ENCODE measurements at places on chromosomes 6 and 20. TPM values are rescaled to one million over a fixed set of nuclear protein-coding genes. Genes with fewer than 3 reads are reported as not detected.

The C6orf132 gene
- total RNA-seq = 78.6 TPM

The MLN gene
- total RNA-seq = not detected

The BTNL2 gene
- not detected for total RNA-seq

The EDEM2 gene
- total RNA-seq = 12.8 TPM

The SRSF12 gene
- total RNA-seq = 0.25 TPM

The IRAK1BP1 gene
- total RNA-seq = 4.2 TPM

The CTCFL gene
- not detected for total RNA-seq

The TTPAL gene
- total RNA-seq = 16.0 TPM

The L3MBTL3 gene
- total RNA-seq = 19.6 TPM

The CNR1 gene
- total RNA-seq = 6.1 TPM

The BHLHE23 gene
- total RNA-seq = not detected

The SMPDL3A gene
- 44.7 TPM for total RNA-seq

The SLC26A8 gene
- not detected for total RNA-seq

The CENPW gene
- 6.4 TPM for total RNA-seq

The CCDC167 gene
- 34.6 TPM for total RNA-seq

The PHACTR2 gene
- total RNA-seq = 61.6 TPM

Measured in vagina (tissue), 2 donors.